Activated CD4-positive, CD25-positive, alpha-beta regulatory T cell treated with anti-CD3 and anti-CD28 coated beads, Interleukin-2, amount 50 U/mL, for 16 hours (primary cell): ENCODE measurements at places on chromosomes 12 and 14.

GRCh38 chr12:27572486-27573255, 48.7 kb downstream of the PPFIBP1 start:
- no peak for DNase-seq

DNA sequence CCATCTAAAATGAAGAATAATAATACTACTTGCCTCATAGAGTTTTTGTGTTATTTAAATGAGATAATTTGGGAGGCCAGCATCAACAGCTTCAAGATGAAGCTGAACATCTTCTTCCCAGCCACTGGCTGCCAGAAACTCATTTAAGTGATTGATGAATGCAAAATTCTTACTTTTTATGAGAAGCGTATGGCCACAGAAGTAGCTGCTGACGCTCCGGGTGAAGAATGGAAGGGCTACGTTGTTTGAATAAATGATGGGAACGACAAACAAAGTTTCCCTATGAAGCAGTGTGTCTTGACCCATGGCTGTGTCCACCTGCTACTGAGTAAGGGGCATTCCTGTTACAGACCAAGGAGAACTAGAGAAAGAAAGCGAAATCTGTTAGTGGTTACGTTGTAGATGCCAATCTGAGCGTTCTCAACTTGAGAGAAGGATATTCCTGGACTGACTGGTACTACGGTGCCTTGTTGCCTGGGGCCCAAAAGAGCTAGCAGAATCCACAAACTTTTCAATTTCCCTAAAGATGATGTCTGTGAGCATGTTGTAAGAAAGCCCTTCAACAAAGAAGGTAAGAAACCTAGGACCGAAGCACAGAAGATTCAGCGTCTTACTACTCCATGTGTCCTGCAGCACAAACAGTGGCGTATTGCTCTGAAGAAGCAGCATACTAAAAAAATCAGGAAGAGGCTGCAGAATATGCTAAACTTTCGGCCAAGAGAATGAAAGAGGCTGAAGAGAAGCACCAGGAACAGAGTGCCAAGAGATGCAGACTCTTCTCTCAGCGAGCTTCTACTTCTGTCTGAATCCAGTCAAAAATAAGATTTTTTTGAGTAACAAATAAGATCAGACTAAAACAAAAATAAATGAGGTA, 100.0 kb upstream of the LRIG3 start:
- DNase-seq: no peak

GRCh38 chr12:128191380-128191779, 75.6 kb upstream of the TMEM132C start:
- no peak for DNase-seq

GRCh38 chr12:117140397-117141096, 41.3 kb upstream of the TESC start:
- no peak for DNase-seq

GRCh38 chr12:66049538-66050282, 80.8 kb downstream of the LLPH start:
- no peak for DNase-seq

GRCh38 chr14:30443368-30444007, 115.5 kb upstream of the G2E3 start:
- no peak for DNase-seq

GRCh38 chr12:53659011-53659551, 16.8 kb downstream of the ATP5MC2 start:
- no peak for DNase-seq

DNA sequence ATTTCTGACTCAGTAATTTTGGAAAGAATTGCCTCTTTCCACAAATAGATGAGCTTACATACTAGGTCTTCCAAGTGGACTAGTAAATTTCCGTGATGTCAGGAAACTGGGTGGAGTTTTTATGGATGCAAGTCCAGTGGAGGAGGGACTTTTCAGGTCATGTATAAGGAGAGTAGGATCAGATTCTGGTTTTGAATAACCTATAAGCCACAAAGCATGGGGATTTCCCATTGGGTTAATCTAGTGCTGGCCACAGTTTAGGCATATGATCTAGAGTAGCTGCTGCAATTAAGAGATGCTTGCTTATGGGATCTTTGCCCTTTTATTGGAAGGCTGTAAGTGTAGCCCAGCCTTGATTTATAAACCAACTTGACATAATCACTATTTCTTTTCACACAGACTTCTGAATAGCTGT, 33.8 kb downstream of the STK38L start:
- no peak for DNase-seq

DNA sequence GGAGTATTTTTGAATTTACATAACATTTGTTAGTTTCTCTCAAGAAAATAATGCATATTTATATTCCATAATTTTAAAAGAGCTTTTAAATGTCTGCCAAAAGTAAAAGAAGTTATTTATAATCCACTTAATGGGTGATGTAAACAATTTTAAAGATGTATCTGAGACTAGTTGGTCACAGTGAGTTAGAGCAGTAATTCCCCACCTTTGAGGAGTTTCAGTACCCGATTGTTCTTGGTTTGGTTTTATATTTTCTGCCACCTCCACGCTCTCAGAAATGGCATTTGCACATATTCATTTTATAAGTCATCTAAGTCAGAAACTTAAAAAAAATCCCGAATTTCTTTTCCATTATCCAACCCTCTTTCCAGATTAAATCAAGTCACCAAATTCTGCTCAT, 153.2 kb downstream of the SLC35F4 start:
- no peak for DNase-seq

GRCh38 chr12:132494294-132495164, 4.6 kb downstream of the FBRSL1 start:
- no peak for DNase-seq

- no peak for DNase-seq
These were observed 131.8 kb upstream of the MAP1LC3B2 start for GRCh38 chr12:116427200-116427930.

- DNase-seq: no peak
These were observed 15.1 kb downstream of the NUAK1 start for GRCh38 chr12:106123551-106124081.

- no peak for DNase-seq
These were observed 15.6 kb downstream of the SYNE3 start for GRCh38 chr14:95500772-95501401.

GRCh38 chr12:93979189-93979588, 169.2 kb upstream of the PLXNC1 start:
- no peak for DNase-seq

DNA sequence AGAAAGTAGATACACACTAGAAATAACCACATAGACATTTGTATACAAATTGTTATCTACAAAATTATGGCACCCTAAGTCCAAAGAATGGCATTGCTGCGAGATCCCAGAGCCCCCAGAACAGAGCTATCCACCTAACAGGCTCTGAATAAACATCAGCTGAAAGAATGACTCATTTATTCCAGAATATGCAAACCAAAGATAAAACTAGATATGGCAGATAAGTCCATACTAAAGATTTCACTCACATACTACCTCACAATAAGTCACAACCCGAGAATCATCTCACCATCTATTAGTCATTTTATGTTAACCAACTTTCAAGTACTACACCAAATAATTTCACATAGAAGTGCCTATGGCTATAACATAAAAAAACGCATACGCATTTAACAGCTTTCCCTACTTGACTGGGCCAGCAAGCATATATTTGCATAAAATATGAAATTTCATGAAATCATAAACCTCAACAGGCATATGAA, 5.6 kb downstream of the CNIH1 start:
- DNase-seq: no peak
